Stimulated activated CD8-positive, alpha-beta memory T cell treated with anti-CD3 and anti-CD28 coated beads, Interleukin-2, amount 100 ng/mL, for 1 hour (primary cell): ENCODE measurements at places on chromosomes 3 and 15.

- no peak for DNase-seq
Observed at GRCh38 chr3:194893121-194893987, 207.7 kb downstream of the FAM43A start.

- DNase-seq = no peak
Observed at GRCh38 chr3:128312271-128312670, 154.4 kb downstream of the DNAJB8 start.

- DNase-seq = no peak
Observed at GRCh38 chr15:57320631-57321220, 55.6 kb upstream of the CGNL1 start.

- DNase-seq = no peak
Observed at GRCh38 chr15:43441316-43441715, 51.6 kb downstream of the TP53BP1 start.

DNA sequence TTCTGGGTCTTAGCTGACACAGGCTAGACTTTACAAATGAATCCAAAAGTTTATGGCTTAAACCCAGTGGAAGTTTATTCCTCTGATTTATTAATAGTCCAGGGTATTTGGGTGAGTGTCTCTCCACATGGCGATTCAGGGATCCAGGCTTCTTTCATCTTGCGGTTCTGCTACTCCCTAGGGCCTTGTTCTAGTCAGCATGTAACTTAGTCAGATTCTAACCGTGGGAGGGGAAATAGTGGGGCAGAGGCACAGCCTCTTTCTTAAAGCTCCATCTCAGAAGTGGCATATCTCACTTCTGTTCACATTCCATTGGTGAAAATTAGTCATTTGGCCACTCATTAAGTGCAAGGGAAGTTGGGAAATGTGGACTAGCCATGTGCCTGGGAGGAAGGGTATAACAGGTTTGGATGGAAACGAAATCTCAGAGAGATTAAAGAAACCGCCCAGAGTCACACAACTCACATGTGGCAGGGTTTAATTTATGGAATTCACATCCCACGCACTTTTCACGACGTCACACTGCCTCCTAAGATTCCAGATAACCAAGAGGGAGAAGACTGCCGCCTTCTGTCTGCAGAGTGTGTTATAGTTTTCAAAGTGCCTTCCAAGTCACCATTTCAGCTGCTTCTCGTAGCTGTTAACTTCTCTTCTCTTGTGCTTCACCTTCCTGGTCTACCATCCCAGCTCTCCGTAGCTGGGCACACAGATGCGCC lies 11.4 kb upstream of the RASGRF1 start:
- no peak for DNase-seq

GRCh38 chr15:63708126-63708772 lies 111.1 kb downstream of the FBXL22 start:
- no peak for DNase-seq

- DNase-seq = no peak
Observed at GRCh38 chr3:66406163-66406562, 94.7 kb downstream of the LRIG1 start.

DNA sequence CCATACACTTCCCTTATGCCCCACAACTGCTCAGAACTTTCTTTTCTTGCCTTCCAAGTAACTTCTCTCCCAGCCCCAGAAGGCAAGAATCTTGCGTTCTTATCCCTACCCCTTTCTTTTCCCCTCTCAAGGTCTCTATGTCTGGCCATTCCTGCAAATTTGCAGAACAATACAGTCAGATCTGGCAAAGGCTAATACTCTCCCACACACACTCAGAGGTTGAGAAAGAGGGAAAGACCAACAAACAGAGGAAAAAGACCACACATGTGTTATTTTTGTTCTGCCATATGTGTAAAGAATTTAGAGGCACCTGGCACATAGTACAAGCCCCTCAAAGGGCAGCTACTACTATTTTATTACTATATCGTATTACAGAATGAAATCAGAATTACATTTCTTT lies 25.7 kb downstream of the GJD2 start:
- DNase-seq = no peak

GRCh38 chr3:33644582-33644981 lies 73.5 kb downstream of the CLASP2 start:
- no peak for DNase-seq

DNA sequence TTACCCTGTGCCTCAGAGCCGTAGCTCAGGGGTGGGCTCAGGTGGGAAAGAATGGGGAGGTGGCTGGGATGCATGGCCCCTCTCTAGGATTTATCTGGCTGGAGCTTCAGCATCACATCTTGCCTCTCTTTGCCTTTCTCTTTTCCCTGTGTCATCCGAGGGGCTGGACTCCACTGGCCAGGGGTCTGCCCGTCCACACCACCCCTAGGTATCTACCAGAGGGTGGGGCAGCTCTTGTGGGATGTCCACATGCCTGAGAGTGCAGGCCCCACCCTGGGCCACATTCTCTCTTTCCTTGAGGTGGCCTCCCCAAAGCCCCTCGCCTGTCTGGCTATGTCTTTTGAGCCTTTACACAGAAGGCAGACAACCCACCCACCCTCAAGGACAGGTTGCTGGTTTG lies 37.2 kb downstream of the PXYLP1 start:
- DNase-seq = no peak

GRCh38 chr3:169227911-169228310 lies 435.6 kb downstream of the MECOM start:
- no peak for DNase-seq

DNA sequence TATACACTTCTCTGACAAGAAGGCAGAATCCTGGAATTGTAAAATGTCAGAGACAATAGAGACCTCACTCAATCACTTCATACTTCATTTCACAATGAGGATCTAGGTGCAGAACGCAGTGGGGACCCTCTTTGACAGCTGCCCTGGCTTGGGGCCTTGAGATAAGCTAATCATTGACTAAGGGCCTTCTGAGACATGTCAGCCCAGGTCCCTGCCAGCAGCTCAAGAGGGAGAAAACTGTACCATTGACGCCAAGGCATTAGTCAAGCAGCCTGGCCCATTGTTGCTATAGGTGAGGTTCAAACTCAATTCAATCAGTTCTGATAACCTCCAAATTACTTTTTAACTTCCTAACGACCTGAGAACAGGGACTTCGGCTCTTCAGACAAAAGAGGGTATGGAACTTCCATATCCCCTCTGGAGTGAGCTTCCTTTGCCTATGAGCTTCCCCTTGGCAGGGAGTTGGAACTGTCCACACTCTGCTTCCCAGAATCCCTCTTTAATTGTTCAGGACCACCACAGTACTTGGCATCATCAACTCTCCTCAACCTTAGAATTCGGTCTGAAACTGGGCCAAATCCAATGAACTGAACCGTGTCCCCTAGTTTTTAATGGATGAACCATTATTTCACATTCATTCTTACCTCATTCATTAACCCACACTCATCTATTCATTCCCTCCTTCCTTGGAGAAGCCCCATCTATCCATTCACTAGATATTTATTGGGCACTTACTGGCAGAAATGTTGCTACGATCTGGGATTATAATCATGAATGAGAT lies 1.5 kb upstream of the CYP8B1 start:
- DNase-seq = no peak

- no peak for DNase-seq
Observed at GRCh38 chr15:64816452-64816851, 9.0 kb downstream of the PIF1 start.

DNA sequence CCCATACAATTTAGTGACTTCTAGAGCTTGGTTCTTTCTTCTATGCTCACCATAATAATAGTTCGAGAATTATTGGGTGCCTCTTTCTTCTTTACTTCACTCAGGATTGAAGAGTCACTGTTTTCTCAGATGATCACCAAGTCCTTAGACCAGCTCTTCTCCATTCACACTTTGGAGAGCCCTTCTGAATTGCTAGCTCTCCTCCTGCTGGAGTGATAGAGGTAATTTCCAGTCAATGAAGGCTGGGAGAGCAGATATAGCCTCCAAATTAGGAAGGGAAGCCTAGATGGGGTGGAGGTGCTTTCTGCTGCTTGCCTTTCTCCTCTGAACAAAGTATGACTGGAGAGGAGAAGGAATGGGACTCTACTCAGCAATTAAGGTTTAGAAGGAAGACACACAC lies 10.7 kb upstream of the BBX start:
- DNase-seq = no peak

- no peak for DNase-seq
Observed at GRCh38 chr15:38059665-38060064, 125.2 kb downstream of the TMCO5A start.

DNA sequence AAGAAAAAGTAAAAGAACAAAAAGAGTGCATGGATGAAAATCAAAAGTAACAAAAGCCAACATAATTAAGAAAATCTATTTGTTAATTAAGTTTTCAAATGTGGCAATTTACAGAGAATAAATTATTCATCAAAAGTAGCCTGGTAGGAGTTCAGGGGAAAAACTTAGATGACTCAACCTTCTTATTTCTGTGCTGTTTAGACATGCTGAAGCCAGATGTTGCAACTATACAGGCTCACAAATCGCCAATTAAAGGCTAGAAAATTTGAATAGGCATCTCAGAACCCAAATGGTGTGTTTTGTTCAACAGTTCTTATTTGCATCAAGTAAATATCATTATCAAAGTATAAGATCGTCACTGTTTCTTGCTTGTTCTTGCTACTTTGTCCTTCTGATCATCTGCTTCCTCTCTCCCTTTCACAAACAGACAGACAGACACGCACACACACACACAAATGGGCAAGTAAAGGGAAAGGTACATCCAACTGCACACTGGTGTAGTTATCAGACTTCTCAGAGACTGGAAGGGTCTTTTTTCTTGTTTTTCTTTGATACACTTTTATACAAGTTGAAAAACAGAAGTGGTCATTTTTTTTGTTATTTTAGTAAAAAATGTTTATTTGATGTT lies 572.2 kb downstream of the MECOM start:
- DNase-seq = no peak

DNA sequence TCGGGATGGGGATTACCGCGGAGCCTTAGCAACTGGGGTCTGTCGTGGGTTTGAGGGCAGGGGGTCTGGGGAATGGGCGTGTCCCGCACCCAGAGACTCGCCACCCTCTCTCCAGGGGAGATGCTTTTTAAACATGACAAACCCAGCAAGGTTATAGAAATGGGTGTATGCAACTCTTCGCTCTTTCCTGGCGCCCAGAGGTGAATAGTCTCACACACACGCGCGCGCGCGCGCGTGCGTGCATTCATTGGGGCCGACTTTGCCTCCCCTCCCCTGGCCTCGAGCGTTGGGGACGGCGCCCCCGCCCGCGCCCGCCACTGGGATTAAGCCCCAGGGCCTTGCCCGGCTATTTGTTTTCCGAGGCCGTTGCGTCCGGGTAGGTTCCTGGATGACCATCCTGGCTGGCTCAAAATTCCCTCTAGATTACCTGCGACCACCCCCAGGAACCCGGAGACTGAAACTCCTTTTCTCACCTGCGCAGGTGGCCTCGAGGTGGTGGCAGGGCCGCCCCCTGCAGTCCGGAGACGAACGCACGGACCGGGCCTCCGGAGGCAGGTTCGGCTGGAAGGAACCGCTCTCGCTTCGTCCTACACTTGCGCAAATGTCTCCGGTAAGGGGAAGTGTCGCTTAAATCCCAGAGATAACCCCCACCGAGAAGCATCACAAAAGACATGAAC lies 777 bp downstream of the GPR160 start:
- DNase-seq = no peak

- no peak for DNase-seq
Observed at GRCh38 chr3:44058022-44058867, 183.4 kb upstream of the TOPAZ1 start.

GRCh38 chr15:66472176-66472999 lies 25.2 kb downstream of the SNAPC5 start:
- peak; percentile 1 for DNase-seq

DNA sequence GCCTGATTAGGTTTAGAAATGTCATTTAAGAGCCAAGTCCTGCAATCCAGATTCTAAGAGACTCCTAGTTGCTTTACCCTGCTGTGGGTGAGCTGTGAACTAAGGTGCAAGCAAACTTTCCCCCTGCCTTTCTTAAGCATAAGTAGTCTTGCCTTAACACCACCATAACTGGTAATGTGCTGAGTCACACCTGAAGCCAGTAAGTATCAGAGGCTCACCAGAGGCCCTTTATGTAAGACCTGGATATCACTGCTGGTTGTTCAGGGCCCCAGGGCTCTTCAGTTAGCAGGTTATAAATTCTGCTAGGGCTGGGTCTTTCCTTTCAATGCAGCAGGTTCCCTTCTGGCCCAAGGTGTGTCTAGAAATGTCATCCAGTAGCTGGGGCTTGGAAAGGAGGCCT lies 509.9 kb downstream of the VGLL3 start:
- DNase-seq = no peak

GRCh38 chr3:146384786-146385185 lies 84.6 kb downstream of the PLSCR2 start:
- DNase-seq = no peak

- DNase-seq = no peak
Observed at GRCh38 chr3:120182613-120183511, 88.6 kb upstream of the GSK3B start.

GRCh38 chr3:168155303-168155702 lies 59.6 kb upstream of the GOLIM4 start:
- DNase-seq = no peak

- DNase-seq = no peak
Observed at GRCh38 chr15:64856429-64857145, 14.9 kb downstream of the PLEKHO2 start.

- no peak for DNase-seq
Observed at GRCh38 chr15:78838489-78838888, 27.2 kb upstream of the ADAMTS7 start.

- no peak for DNase-seq
Observed at GRCh38 chr3:46490338-46491084, 7.3 kb upstream of the RTP3 start.

GRCh38 chr3:4938281-4938982 lies 40.8 kb upstream of the BHLHE40 start:
- no peak for DNase-seq

DNA sequence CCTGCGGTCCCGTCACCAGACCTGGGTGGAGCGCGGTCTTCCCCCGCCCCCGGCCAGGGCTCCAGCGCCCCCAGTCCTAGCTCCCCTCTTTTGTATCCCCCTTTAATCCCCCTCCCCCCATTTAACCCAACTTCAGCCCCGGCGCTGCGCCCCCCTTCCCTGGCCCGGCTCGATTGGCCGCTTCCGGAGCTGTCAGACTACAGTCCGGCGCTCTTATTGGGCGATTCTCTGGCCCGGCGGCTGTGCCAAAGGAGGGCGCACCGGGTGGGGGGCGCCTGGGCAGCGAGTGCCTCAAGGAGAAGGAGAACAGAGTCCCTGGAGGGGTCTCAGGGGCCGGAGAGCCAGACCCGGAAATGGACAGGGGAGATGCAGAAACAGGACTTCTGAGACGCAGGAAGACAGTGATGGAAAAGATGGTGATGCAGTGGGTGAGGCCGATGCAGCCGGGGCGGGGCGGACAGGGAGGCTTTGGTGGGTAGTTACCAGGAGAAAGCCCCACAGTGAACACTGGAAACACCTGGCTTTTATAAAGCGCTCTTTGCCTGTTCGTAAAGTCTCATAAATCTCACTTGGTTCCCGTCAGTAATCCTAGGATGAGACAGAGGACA lies 1.2 kb upstream of the ADCY5 start:
- no peak for DNase-seq
